ENCODE measurements at places on chromosomes 3 and 15.

GRCh38 chr15:100638177-100638730 lies 35.9 kb downstream of the ASB7 start:
- DNase-seq: no peak

GRCh38 chr15:81813215-81813614 lies 232.6 kb downstream of the MEX3B start:
- no peak for DNase-seq

- DNase-seq: no peak
These were observed 21.1 kb upstream of the TNK2 start for GRCh38 chr3:195929452-195929851.

- DNase-seq: no peak
These were observed 105.6 kb upstream of the HES1 start for GRCh38 chr3:194030372-194030771.

GRCh38 chr3:83662381-83662960 lies 1296.3 kb upstream of the CADM2 start:
- no peak for DNase-seq

DNA sequence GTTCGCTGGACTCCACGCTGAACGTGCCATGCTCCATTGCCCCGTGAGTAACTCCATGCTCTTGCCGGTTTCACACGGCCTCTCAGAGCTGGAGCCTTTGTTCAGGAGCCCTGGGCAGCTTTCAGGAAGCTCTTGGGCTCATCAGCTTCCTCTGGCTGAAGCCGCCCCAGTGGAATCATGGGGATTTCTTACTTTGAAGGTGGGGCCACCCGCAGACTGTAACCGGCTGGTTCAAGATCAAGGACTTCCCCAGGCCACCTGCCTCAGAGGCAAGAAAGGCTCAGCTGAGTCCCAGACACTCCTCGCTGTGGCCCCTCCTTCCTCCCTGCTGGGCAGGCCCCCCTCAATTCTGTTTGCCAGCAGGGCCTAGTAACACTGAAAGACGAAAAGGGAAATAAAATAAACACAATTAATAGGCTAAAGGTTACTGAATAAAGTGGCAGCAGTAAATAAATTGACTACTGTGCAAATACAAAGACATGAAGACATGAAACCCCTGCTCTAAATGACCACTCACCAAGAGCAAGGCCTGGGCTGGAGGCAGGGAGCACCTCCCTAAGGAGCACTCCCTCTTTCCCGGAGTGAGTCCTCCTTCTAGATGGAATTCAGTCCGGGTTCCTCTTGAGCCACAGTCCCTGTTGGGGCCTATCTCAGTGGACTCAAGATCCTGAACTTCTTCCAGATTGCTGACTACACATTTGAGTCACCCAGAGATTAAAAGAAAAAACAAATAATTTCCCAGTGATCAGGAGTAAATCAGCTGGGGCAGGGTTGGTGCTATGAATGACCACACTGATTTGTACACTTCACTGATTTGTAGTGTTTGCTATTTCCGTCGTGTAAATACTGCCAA lies 51.0 kb downstream of the ZDHHC19 start:
- no peak for DNase-seq

- no peak for DNase-seq
These were observed 242.3 kb upstream of the ICE2 start for GRCh38 chr15:60721257-60721626.

GRCh38 chr3:100005665-100006393 lies 108.5 kb downstream of the FILIP1L start:
- no peak for DNase-seq

- no peak for DNase-seq
These were observed 320 bp upstream of the ACAN start for GRCh38 chr15:88802991-88803240.

DNA sequence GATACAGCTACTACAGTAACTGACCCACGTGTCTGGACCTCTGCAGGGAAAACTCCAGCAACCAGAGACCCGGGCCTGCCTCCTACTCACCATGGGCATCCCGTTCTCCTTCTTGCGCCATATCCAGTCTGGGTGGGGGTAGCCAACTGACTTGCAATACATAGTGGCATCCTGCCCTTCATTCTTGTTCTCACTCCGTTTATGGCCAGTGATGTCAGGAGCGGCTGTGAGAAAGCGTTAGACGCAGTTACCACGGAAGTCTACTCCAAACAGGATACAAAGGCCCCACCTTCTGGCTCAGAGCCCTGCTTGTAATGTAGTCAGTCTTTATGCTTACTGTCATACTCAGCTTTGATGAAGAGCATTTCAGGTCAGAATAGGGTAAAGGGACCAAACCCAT lies 59.6 kb downstream of the NPTN start:
- no peak for DNase-seq

GRCh38 chr15:50676799-50677483 lies 9.7 kb downstream of the TRPM7 start:
- no peak for DNase-seq

DNA sequence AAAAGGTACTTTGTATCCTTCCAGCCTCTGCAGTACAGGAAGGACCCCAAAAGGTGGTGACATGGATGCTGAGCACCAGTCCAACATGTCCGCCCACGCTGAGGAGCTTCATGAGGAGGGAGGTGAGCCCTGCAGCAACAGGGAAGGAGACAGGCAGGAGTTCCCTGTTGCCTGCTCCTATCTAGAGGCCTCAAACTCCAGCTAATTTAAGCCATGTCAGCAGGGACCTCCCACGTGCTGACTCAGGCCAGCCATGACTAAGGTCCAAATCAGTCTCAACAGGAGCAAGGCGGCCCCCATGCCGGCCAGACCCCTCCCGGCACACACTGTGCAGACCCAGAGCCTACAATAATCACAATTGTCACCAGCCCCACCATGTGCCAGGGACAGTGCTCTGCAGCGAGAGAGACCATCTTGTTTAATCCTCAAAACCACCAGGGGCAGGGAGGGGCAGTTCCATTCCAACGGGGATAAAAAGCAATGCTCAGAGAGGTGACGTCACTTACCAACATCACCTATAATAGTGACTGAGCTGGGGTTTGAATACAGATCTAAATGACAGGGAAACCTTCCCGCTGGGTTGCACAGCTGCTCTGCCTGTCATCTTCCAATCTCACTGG lies 54.5 kb upstream of the GATA2 start:
- no peak for DNase-seq

DNA sequence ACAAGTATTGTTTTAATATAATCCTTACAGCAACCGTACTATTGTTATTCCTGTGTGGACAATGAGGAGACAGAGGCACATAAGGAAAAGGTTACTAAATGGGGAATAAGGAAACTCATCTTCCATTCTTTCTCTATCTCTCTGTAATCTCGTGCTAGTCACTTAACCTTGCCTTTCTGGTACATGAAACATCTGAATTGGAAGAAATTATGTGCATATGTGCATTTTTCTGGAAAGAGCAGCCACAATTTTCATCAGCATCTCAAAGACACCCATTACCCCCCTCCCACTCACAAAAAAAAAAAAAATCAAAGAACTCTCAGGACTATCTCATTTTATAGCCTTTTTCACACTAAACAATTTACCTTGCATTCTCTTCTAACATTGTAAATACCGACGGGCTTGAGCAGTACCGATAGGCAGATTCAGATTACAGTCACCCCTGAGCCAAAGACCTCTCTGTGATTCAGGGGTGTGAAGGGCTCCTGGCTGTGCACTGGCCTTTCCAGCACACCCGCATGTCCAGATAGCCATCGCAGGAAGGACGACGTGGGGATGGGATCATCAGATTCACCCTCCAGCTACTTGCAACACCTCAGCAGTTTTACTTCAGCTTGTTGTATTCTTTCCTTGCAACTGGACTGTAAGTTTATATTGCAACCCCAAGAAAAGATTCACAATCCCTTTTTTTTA lies 48.1 kb downstream of the CASR start:
- no peak for DNase-seq

- DNase-seq: no peak
These were observed 2.8 kb downstream of the RLBP1 start for GRCh38 chr15:89218531-89218930.

GRCh38 chr3:52779837-52780585 lies 2.6 kb downstream of the ITIH1 start:
- DNase-seq: no peak

GRCh38 chr15:71244250-71244649 lies 129.0 kb downstream of the THSD4 start:
- no peak for DNase-seq

DNA sequence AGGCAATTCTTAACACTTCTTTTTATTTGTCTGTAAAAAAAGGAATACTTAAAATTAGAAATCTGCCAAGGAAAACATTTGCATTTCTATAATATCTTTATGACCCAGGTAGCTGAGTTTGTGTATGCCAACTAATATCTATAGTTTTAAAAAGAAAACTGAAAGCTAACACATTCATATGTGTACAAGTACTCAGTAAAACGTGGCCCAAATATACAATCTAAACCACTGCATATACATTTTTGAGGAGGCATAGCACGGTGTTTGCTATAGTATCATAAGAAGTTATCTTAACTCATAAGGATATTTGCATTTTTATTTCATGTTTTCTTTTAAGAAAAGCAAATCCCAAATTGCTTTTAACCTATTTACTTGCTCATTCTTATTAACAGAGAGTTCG lies 172.7 kb downstream of the ZBTB20 start:
- no peak for DNase-seq

GRCh38 chr3:52790337-52790736 lies 4.3 kb upstream of the ITIH3 start:
- no peak for DNase-seq

DNA sequence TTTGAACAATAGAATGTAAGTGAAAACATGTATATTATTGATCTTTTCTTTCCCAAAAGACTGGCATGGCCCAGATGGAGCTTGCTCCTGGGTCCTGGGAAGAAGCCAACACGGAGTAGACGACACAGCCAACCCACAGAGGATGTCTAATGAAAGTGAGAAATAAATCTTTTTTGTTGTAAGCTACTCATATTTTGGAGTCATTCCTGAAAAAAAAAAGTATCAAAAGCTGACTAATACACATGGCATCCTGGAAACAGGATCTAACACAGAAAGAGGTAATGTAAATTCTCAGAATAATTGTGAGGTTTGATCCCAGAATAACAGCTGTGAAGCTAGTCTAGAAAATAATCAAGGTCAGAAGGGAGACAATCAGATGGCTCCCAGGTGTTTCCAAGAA lies 12.6 kb upstream of the FRMD5 start:
- no peak for DNase-seq

DNA sequence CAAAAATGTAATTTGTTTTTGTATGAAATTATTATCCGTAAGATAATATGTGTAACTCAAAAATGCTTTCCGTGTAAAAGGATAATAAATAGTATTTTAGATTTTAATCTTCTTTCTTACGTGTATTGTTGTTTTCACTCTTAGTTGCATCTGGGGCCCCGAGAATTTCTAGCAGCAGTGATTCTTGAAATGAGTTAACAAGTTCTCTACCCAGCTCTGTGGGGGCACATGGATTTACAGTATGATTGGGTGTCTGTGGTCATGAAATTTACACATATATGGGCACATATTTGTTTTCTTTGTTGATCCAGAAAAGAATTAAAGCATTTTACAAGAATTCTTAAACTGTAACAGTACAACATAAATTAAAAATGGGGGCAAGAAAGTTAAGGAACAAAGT lies 145.9 kb upstream of the LRRFIP2 start:
- no peak for DNase-seq

DNA sequence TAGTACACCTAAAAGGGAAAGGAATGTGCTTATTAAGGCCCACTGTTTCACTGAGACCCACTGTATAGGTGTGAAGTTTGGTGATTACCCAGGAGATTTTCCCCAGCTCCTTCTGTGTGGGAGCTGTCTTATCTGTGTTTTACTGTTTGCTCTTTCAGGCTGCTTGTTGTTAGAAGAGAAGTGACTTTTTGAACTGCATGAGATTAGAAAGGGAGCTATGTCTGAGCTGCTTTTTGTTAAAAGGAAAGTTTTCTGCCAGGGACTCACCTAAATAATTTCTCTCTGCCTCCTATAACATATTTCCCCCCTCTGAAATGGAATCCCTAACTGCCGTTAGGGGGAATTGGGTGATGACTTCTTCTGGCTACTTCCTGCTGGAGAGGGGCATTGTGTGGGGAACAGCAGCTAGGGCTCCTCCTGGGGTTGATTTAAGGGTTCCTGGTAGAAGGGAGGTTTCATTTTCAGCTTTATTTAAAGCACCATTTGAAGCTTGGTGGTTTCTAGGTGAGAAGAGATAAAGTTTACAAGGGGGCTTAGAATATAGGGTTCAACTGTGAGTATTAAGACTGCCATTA lies 77.1 kb upstream of the ATP11B start:
- DNase-seq: no peak

DNA sequence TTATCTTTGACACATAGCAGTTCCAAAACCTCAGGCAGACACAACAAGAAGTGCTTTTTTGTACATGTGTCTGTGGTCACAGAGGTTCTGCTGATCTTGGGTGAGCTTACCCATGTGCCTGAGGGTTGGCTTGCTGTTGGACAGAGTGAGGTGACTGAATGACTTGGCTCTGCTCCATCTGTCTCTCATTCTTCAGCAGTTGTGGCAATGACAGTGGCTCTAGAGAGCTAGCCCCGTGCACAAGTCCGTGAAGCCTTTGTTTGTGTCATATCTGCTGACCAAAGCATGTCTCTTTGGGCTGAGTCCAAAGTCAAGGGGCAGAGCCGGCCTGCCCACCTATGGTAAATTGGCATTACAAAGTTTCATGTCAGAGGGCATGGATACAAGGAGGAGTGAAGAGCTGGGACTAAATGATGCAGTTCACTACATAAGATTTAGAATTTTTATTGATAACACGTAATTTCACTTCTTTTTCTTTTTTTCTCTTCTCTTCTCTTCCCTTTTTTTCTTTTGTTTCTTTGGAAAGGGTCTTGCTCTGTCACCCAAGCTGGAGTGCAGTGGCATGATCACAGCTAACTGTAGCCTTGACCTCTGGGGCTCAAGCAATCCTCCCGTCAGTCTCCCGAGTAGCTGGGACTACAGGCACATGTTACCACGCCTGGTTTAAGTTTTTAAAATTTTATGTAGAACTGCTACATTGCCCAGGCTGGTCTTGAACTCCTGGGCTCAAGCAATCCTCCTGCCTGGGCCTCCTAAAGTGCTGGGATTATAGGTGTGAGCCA lies 77.9 kb downstream of the ITPR1 start:
- DNase-seq: no peak

- no peak for DNase-seq
These were observed 20.3 kb downstream of the LAMP3 start for GRCh38 chr3:183142199-183142598.

- DNase-seq: no peak
These were observed 74.6 kb downstream of the ARRDC4 start for GRCh38 chr15:98035134-98035533.

DNA sequence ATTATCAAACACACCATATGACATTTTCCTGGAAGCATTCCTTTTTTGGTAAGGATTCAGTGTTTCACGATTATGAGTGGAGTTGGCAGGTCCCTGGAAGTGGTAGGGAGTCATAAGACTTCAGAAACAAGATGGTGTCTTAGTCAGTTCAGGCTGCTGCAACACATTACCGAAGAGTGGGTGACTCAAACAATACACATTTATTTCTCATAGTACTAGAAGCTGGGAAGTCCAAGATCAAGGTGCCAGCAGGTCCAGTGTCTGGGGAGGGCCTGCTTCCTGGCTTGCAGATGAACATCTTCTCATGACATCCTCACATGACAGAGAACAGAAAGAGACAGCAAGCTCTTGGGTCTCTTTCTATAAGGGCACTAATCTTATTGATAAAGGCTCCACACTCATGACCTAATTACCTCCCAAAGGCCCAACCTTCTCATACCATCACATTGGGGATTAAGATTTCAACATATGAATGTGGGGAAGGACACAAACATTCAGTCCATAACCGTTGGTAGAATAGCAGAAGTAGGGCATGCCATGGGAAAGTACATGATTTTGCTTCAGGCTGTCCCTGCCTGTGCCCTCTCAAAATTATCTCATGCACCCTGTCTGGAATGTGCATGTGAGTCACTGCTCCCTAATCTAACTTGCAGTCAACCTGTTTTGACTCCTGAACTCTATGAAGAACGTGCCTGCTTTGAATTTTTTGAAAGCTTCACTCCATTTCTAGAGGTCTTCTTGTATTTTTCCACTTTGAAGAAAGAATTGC lies 72.5 kb downstream of the GTPBP8 start:
- no peak for DNase-seq

Data from T-helper 1 cell (primary cell).